ENCODE measurements at places on chromosomes 12 and 14.

- no peak for DNase-seq
Measured at GRCh38 chr14:86035882-86036281, 505.9 kb downstream of the FLRT2 start.

GRCh38 chr12:3122841-3123678 lies 45.9 kb downstream of the TSPAN9 start:
- DNase-seq: no peak

GRCh38 chr12:103422746-103423515 lies 72.8 kb downstream of the C12orf42 start:
- DNase-seq: no peak

GRCh38 chr12:131126662-131127173 lies 173.0 kb downstream of the ADGRD1 start:
- DNase-seq: no peak

DNA sequence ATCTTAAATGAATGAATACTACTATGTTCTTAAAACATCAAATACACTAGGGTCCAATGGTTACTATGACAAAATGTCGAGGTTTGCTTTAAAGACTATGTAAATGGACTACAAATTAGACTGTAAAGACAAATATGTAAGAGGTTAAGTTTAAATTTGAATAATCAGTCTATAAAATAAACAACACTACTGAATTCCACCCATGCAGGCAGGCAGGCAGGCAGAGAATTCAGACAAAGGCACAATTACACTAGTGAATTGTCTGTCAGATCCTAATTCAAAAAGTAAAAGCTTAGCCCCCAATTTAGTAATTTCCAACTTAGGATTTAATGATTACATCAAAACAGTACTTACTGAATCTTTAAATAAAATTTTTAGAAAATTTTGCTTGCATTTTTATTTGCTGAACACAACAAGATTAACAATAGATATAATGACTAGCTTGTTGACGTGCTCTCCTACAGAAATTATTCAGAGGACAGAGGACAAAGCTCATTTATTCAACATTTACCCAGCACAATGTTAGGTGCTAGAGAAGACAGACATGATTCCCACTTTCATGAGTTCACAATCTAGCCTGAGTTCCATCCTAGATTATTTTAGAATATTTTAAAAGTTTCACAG lies 97.4 kb downstream of the CDK17 start:
- DNase-seq: no peak

Measured in activated T-cell treated with anti-CD3 and anti-CD28 coated beads, Interleukin-2, amount 50 U/mL, for 48 hours (primary cell).